ENCODE measurements at places on chromosomes 16 and 17.

DNA sequence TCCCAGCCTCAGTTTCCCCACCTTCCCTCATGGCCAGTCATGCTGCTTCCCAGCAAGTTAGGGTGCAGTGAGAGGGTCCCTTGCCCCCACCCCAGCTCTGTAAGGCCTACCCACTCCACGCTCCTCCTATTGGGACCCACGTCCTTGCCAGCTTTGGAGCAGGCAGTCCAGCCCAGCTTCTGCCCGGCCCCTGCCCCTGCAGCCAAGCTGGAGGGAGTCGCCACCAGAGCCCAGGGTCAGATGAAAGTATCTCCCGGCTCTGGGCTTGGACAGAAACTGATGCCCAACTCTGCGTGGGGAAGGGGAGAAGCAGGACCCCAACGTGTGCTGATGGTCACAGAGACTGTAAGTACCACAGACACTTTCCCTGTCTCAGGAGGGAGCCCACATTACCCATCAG, 32.6 kb downstream of the SDK2 start:
- no peak for DNase-seq

DNA sequence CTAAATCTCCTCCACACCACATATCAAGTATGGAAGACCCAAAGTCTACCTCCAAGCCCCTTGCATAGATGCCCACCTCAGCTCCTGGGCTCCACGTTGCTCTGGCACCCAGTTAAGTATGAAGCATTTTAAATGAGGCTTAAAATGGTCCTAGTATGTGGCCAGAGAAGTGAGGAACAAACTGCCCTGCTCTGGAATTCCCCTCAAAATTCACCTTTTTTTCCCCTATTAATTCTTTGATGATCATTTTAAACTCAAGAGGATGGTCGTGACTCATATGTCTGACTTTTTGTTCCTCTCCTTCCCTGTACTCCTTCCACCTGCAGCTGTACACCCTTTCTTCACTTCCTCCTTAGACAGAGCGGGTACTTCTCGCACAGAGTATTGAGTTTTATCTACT, 234.5 kb upstream of the MYOCD start:
- DNase-seq, result no peak

DNA sequence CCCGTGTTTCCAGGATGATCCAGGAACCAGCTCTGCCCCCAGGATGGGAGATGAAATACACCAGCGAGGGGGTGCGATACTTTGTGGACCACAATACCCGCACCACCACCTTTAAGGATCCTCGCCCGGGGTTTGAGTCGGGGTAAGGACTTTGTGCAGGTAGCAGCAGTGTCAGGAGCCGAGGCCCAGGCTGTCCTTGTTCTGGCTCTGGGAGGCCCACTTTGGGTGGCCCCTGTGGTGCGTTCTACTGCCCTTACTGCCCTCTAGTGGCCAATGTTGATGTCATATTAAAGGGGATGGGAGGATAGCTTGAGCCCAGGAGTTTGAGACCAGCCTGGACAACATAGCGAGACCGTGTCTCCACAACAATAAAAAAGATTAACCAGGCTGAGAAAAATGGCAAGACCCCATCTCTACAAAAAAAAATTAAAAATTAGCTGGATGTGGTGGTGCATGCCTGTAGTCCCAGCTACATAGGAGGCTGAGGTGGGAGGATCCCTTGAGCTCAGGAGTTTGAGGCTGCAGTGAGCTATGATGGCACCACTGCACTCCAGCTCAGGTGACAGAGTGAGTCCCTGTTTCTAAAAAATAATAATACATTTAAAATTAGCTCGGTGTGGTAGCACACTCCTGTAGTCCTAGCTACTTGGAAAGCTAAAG, 20.9 kb upstream of the CLEC18A start:
- DNase-seq, result peak; percentile 61

- DNase-seq, result no peak
Measured at GRCh38 chr17:1914661-1915083, 84.9 kb downstream of the RPA1 start.

DNA sequence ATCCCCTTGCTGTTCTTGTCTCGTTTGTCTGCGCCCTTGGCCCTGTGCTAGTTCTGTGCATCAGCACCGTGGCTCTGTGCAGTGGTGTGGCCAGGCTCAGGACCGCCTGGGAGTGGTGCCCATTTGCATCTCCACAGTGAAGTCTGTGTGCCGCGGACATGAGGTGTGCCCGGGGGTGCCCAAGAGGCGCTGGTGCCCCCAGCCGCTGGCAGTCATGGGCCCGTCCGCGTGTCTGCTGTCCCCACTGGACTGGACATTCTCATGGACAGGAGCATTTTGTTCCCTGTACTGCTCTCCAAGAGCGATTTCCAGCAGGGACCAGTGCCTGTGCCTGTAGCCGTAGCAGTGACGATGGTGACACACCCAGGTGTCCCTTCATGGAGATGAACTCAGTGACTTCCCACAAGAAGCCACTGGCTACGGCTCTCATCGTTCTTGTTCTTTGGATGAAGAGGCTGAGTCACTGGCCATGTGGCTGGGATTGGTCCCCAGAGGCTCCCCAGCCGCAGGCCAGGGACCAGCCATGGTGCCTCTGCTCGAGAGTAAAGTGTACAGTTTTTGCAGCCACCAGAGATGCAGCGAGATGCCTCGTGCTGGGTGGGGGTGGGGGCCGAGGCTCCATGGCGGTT, 13.0 kb upstream of the MC1R start:
- no peak for DNase-seq

GRCh38 chr17:38464251-38464722, 36.0 kb downstream of the ARHGAP23 start:
- no peak for DNase-seq

DNA sequence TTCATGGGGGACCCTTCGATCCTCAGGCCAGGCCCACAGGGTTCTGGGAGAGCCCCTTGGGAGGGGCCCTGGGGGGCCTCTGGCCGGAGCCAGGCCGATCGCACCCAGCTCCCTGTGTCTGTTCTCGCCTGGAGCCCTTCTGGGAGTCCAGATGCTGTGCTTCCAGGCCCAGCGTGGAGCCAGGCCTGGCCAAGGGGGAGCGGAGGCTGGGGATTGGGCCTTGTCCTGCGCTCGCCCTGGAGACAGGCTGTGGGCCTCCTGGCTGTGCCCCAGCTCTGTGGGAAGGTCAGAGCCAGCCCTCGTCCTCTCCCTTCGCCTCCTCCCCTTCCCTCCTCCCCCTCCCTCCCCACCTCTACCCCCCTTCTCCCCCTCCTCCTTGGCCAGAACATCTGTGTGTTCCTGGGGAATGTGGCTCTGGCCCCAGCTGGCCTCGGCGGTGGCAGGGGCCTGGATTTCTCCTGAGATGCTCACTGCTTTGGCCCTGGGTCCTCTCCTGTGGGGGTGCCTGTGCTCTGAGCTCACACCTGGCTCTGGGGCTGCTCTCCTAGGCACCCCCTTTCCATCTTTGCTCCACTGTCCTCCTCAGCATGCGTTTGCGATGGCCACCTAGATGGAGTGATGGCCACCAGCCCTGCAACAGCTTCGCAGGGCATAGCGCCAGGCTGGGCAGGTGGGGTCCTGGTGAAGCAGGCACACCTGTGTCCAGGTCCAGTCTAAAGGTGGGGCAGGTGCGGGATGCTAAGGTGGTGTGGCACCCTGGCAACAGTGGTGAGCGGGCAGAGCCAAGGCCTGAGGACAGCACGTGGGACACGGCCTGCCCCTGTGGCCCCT, 90.6 kb upstream of the CIBAR2 start:
- no peak for DNase-seq

GRCh38 chr16:52577130-52577706, 30.3 kb upstream of the TOX3 start:
- no peak for DNase-seq

GRCh38 chr17:37300683-37301082, 75.1 kb upstream of the C17orf78 start:
- DNase-seq, result no peak

DNA sequence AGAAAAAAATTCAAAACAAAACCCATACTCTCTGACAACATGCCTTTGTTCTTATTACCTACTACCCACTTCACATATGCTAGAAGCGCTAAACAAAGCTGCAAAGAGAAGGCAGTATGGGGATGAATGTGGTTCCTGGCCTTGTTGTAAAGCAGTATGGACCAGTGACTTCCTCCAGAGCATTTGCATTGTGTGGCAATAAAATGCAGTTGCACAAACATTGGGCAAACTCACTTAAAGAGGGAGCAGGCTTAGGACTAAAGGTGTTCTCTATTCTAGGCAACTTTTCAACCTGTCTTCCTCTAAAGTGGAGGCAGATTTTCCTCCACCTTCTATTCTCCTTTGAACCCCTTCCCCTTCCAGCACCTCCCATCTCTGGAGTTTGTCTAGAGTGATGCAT, 17.1 kb downstream of the TMIGD1 start:
- no peak for DNase-seq

DNA sequence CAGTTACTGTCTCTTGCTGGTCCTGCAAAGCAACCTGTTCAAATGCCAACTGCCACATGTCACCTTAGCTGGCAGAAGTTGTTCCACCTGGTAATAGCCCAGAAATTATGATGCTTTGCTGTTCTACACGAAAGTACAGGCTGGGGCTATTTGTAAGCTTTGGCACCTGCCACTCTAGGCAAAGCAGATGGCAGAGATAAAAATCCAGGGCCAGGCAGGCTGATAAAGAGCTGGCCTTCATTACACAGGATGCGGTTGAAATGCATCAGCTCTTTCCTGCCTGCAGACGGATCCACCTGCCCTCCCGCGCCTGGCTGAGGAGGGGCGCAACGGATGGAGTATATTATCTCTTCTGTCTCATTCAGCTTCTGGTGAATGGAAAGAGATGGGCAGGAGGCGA, 29.3 kb upstream of the KDM8 start:
- DNase-seq, result peak; percentile 72

DNA sequence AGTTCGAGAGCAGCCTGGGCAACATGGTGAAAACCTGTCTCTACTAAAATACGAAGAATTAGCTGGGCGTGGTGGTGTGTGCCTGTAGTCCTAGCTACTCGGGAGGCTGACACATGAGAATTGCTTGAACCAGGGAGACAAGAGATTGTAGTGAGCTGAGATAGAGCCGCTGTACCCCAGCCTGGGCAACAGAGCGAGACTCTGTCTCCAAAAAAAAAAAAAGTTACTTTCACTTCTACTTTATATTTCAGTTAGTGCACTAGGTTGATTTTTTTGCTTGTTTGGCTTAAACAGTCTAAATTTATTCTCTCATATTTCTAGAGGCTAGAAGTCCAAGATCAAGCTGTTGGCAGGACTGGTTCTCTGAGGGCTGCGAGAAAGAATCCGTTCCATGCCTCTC, 13.4 kb downstream of the CCDC102A start:
- DNase-seq, result no peak

- DNase-seq, result no peak
Measured at GRCh38 chr16:1511662-1512569, 18.8 kb downstream of the TELO2 start.

DNA sequence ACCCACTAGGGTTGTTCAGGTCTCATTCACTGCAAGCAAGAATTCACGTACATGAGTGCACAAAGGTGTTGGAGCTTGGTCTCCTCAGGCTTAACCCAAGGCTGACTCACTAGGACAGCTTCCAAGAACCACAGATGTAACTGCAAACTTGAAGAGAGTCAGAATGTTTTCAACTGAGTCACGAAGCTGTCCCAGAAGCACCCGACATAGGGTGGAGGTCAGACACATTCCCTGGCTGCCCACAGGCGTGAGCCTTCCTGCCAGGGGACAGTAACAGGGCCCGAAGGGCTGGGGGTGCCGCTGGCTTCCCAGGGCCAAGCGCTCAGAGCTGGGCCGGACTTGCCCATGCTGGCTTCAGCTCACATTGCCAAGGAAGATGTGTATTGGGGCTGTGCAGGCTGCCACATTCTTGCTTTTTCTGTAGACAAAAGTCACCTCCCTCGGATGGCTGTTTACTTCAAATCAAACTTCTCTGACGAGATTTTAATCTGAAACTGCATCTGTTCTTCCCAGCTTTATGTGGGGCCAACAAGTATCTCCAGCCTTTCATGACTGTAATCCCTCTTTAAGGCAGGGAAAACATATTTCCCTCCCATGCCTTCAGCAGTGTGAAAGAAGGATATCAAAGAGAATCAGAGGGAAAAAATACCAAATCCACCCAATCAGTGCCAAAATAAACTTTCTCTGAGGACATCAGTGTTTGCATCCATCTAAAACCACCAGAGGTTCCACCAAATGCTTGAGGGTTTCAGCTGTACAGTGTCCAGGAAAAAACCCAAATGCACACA, 14.3 kb downstream of the CMTM3 start:
- no peak for DNase-seq

GRCh38 chr17:71649941-71650350, 470.9 kb upstream of the SOX9 start:
- DNase-seq, result no peak

DNA sequence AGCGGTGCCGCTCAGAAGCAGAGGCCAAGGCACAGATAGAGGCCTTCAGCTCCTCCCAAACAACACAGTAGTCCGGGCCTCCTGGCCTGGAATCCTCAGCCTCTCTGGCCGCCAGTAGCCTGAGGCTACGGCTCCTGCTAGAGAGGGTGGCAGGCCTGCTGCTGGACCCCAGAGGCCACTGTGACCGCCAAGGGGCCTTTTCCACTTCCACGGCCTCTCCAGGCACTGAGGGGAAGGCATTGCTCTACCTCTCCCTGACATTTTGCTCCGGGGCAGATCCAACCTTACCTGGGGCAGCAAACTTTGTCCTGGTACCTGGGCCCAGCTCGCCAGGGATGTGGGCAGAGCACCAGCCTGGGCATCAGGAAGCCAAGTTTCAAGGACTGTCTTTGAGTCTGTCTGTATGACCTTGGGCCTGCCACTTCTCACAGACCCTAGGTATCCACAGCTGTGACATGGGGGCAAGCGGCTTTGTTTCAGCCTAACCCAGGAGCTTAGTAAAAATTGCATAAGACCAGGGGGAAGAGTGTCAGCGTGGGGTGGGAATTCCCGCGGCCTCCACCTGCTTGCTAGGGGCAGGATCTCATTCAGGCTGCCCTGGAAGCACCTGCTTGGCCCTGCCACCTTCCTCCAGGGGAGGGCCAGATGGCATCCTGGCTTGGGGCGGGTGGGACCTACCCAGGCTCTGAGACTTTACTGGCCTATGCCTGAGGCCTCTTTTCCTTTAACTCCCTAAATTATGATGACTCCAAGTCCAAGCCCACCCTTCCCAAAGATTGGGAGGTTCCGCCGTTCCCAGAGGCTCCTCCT, 33.2 kb downstream of the ADGRG5 start:
- no peak for DNase-seq

DNA sequence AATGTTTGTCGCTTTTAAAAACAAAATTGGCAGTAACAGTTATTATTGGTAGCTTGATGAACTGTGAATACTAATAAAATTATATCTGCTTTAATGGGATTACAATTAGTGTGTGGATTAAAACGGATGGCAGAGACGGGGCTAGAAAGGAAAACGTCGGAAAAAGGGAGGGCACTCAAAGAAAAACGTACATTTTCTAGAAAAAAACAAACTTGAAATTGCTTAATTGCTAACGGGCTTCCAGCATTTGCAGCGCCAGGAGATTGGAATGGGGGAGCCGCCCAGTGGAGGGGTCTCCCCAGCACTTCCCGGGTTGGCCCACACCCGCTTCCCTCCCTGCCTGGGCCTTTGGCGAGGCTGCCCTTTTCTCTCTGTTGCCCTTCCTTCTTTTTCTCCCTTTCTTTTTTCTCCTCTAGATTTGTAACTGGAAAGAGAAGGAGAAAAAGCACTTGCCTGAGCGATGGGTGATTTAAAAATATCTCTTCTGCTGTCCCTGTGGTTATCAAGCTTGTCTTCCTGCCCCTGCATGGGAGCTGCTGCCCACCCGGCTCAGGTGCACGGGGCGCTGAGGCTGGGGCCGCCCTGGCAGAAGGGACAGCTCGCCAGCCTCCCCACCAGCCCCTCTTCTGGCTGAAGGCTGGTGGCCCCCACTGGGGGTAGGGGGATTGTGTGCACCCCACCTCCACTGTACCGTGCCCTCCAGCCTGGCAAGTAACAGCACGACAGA, 5.9 kb downstream of the BAHCC1 start:
- DNase-seq, result no peak
